ENCODE measurements at places on chromosomes 3 and 15.

DNA sequence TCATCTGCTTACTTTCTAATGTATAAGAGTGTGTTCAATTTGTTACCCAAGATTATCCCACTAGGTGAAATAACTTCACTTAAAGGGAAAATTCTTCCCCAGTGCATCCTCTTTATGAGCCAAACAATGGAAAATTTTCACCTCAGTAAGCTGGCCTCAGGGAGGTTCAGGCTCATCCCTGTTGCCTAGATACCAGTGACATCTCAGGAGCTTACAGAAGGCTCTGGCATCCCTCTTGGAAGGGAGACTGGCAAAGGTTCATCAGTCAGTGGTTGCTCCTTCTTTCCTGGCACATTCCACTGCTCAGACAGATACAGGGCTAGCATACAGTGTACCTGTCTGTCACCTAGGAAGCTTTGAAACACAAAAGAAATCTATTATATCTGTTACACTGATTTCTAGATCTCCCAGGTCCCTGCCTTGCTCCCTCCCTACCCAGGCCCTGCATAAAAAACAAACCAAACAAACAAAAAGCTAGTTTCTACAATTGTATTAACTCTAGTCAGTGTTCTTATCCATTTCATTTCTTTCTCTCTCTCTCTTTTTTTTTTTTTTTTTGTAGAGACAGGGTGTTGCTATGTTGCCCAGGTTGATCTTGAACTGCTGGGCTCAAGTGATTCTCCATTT is 1.7 kb downstream of the IP6K2 start:
- no peak for DNase-seq

DNA sequence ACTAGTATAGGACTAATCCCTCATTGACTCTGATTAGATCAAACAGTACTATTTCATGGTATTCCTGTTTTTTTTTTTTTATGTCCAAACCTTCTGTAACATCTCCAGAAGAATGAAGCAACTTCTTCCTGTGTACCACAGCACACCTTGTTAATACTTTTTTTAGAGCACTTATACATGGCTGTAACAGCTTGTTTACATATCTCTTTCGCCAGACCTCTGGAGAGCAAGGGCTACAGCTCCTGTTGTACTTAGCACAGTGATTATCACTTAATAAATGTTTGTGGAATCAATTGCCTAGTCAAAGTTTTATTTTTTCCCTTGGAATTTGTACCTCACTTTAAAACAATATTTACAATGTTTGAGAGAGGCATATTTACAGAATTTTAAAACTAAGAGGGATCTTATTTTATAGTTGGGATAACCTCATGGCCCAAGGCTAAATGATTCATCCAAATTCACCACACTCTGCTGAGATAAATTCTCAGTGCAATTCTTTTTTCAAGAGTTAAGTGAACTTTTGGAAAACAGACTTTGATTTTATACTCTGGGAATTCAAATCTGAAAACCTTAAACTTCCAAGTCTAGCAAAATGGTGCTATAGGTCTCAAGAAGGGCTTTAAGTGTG is 9.2 kb upstream of the GATM start:
- DNase-seq, result no peak

DNA sequence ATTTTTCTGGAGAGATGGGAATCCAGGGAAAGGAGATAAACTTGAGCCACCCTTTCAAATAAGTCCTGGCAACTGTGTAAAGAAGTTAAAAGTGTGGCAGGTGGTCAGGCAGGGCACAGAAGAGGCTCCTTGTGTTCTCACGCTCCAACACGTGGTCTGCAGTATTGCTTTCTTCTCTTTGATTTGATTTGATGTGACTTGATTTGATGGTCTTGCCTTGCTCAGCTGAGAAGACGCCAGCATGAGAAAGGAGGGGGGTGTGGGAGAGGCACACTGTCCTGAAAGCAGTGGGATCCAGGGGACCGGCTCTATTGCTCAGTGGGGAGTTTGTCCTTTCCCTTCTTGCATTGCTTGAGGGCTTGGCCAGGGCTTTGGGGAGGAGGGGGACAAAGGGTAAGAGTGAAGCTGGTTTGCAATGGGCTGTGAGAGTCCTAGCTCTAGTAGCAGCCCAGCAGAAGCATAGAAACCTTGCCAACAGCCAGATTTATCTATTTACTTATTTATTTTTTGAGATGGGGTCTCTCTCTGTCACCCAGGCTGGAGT is 25.7 kb upstream of the NEO1 start:
- DNase-seq, result no peak

DNA sequence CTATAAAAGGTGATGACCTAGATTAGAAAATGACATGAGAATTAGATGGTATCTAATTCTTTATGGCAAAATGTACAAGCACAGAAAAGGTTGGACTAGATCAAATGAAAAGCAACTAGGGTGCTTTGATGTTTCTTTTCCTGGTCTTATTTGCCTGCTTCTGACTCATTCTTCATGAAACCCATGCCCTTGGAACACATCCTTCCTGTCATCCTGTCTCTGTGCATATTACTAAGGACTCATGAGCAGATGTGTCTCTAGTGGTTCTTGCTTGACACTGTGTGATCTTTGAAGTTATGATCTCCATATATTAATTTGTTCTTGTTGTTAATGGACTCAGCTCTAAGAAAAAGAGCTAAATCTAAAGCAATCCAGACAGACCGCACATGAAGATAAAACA is 314.0 kb downstream of the ERC2 start:
- no peak for DNase-seq

DNA sequence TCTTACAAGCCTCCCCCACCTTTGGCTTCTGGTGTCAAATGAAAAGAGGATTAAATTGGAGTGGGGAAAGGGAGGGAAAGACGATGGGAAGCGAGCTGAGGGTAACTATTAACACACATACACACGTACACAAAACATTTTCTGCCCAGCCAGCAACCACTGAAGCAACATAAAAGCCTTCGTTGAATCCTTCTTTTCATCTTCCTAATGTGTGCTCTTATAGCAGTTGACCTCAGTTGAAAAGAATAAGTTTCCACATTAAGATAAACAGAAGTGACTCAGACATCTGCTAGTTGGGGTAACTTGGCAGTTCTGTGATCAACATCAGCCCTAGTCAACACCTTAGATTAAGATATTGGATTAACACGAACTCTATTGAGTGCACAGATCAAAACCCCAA is 558.5 kb downstream of the MECOM start:
- DNase-seq, result no peak

- DNase-seq, result no peak
These were observed 12.6 kb downstream of the TIPARP start for GRCh38 chr3:156687023-156687422.

- DNase-seq, result no peak
These were observed 67.0 kb upstream of the SLC25A26 start for GRCh38 chr3:66153481-66154443.

- DNase-seq, result no peak
These were observed 2.2 kb downstream of the ADCY5 start for GRCh38 chr3:123446610-123447109.

- DNase-seq, result no peak
These were observed 49.1 kb upstream of the NEDD4 start for GRCh38 chr15:56042498-56042897.

Measured in left renal pelvis (tissue), 4 donors.